ENCODE measurements at places on chromosomes 2 and 18.

DNA sequence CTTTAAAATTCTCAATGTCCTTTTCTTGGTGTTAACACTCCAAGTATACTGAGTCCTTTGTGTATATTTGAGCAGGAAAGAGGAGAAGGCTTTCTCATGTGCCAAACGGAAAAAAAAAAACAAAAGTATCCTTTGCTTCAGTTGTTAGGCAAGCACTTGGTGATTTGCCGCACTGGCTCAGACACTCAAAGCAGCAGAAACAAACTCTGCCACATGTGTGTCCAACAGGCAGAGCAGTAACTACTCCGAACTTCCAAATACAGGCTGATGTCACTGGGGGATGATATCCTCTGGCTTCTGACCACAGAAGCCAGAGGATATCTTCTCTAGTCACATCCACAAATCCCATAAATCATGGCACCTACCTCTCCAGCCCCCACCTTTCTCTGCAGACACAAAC lies 108.0 kb upstream of the SALL3 start:
- no peak for DNase-seq

DNA sequence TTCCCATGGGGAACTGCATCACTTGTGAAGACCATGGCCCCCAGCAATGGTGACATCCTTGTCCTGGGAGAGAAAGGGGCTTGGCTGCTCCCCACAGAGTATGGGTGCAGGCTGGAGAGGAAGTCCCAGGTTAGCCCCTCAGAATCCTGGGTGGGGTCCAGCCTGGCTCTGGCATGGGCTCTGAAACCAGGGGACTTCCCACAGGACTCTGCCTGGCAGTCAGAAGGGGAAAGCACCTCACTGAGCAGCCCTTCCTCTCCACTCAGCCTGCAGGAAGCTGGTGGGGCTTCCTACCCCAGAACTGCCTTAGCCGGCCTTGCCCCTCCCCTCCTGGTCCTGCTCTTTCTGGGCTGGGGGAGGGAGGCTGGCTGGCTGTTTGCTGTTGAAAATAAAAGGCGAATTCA lies 3.7 kb downstream of the NEURL3 start:
- DNase-seq, result peak; percentile 51

- no peak for DNase-seq
These were observed 27.6 kb downstream of the MLPH start for GRCh38 chr2:237514474-237515130.

- no peak for DNase-seq
These were observed 35.5 kb downstream of the GKN2 start for GRCh38 chr2:68917034-68917718.

DNA sequence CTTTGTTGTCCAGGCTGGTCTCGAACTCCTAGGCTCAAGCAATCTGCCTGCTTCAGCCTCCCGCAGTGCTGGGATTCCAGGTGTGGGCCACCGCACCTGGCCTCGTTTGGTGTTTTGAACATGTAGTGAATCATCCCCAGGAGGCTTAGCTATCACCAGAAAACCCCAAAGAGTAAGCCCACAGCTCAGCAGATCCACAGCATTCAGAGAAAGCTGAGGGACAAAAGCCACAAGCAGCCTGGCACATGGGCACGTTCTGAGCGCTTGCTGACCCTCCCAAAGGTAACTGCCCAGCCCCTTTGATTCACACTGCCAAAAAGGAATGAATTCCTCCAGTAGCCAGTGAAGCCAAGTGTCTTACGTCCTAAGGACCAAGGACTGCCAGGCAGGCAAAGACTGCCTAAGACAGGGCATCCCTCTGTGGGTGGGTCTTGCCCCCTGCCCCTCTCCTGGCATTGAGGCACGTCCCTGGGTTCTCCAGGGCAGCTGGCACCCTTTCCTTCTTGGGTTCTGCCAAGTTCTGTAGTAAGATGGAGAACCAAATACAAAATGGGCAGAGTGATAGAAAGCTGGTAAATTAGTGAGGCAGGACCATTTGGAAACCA lies 31.7 kb downstream of the MBP start:
- DNase-seq, result peak; percentile 12

- DNase-seq, result no peak
These were observed 183.0 kb upstream of the REV1 start for GRCh38 chr2:99672766-99673350.

DNA sequence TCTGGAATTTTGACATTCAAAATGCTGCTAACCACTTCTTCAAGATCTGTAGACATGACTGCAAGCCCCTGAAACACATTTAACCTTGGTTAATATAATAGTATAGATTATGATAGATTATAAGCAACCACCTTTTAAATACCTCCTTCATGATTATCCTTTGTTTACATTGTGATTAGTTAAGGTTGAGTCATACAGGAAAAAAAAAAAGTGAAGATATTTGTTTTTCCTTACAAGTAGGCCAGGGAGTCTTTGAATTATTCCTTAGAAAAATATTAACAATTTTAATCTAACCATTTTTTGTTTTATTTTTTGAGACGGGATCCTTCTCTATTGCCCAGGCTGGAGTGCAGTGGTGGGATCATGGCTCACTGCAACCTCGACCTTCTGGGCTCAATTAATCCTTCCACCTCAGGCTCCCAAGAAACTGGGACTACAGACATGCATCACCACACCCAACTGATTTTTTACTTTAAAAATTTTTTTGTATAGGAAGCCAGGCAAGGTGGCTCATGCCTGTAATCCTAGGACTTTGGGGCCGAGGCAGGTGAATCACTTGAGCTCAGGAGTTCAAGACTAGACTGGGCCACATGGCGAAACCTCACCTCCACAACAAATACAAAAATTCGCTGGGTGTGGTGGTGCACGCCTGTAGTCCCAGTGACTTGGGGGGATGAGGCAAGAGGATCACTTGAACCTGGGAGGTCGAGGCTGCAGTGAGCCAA lies 99.4 kb downstream of the SLC39A10 start:
- DNase-seq, result no peak

DNA sequence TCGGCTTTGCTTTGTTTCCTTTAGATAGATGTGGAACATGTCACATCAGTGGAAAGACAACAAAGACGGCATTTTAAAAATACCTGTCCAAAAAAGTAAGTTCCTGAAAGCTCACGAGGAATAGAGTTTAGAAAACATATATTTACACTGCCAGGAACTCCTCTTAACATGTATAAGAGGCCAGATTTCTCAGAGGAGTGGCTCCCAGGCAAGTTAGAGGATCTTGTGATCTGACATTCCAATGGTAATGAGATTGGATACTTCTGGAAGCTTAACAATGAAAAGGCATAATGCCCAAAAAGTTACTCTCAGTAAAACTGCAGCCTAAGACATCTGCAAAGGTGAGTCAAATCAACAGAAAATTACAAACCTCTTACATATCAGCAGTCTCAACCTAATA lies 77.1 kb downstream of the CYRIA start:
- peak; percentile 7 for DNase-seq

DNA sequence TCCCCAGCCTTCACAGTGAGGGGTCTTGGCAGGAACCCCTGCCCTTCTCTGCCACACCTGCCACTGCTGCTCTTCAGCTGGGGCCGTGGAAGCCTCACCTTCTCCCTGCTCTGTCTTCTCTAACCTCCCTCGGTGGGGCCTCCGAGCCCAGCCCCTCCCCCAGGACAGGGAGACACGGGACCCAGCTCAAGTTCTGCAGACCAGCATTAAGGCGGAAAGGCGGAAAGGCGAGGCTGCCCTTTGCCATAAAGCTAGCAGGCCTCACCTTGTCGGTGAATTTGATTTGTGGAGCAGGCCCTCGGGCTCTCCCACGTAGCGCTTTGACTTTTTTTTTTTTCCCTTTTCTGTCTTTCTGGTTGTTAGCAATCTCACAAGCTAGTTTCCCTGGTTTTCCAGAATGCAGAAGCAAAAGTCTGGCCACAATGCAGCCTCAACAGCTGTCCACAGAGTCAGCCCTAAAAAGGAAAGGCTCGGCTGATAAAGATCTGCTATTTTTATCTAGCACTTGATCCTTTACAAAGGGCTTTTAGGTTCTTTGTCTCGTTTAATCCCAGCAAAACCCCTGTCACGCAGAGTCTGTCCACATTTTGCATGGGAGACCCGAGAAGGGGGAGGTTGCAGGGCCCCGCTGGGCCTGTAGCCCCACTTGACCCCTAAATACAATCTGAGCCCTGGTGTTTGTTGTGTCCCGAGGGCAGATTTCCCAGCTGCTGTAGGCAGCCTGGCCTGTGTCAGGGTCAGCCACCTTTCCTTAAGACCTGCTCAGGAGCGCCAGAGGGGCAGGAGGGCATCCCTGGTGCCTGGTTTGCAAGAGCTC lies 6.0 kb downstream of the ITM2C start:
- DNase-seq, result no peak

- peak; percentile 56 for DNase-seq
These were observed 56.2 kb upstream of the ATP8B1 start for GRCh38 chr18:57859314-57859713.

- peak; percentile 31 for DNase-seq
These were observed 916 bp downstream of the TNFRSF11A start for GRCh38 chr18:62325806-62326645.

Data from lung microvascular endothelial cell (primary cell).